ENCODE measurements at places on chromosomes 7 and 10.

DNA sequence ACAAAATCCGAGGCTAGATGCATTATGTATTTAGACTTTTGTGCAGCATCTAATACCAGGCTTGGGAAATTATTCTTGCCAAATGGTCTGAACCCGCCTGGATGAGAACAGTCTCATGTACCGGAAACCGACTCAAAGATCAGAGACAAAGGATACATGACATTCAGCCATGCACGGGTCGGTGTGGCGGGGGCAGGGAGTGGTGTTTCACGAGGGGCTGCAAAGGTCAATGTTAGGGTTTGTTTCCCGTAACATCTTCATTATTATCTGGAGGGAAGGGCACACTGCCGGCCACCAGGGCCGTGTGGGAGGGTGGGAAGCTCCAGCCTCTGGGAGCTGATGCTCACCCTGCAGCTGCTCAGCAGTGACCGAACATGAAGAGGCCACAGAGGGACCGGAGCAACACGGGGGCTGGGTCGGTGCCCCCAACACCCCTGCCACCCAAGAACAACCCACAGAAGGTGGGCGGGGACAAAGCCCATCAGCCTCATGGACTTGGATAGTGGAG is 23.1 kb downstream of the CNPY1 start:
- no peak for DNase-seq

- DNase-seq, result peak; percentile 85
Observed at GRCh38 chr10:69237528-69238159, 17.5 kb downstream of the HKDC1 start.

- DNase-seq, result no peak
Observed at GRCh38 chr7:23335621-23336020, 36.5 kb downstream of the MALSU1 start.

GRCh38 chr10:15542817-15543216 is 171.7 kb upstream of the FAM171A1 start:
- no peak for DNase-seq

GRCh38 chr10:130048081-130048480 is 62.5 kb downstream of the C10orf143 start:
- DNase-seq, result no peak

DNA sequence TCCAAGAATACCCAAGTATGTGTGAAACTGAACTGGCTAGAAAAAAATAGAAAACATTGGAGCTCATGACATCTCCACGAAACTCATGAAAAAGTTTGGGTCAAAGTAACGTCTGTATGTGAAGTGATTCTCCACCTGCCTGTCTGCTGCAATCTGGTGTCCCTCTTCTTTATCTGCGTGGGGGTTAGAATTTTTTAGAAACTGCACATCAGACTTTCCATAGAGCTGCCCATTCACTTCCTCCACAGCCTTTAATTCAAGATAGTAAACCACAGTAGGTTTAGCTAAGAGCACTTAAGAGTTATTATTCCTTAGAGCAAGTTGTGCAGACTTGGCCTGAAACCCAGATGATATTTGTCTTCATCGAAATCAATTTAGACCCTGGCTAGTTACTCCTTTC is 55.3 kb downstream of the SCIN start:
- DNase-seq, result no peak

DNA sequence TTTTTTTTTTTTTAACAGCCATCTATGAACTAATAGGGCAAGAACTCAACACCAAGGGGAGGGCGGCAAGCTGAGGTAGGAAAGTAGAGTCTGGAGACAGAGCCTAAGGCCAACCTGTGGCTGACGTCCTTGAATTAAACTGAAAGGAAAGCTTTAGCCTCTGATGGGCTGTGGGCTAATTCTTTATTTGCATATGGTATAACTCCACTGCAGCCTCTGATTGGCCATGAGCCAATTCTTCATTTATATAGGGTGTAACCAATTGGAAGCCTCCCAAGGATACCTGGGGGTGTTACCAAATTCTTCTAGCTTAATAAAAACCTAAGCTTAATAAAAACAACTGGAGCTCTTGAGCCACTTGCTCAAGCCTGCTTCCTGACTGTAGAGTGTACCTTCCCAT is 10.3 kb downstream of the TYW1 start:
- no peak for DNase-seq

GRCh38 chr10:75395932-75396630 is 5.5 kb downstream of the ZNF503 start:
- DNase-seq, result no peak

- DNase-seq, result no peak
Observed at GRCh38 chr10:63057509-63057908, 75.6 kb upstream of the NRBF2 start.

DNA sequence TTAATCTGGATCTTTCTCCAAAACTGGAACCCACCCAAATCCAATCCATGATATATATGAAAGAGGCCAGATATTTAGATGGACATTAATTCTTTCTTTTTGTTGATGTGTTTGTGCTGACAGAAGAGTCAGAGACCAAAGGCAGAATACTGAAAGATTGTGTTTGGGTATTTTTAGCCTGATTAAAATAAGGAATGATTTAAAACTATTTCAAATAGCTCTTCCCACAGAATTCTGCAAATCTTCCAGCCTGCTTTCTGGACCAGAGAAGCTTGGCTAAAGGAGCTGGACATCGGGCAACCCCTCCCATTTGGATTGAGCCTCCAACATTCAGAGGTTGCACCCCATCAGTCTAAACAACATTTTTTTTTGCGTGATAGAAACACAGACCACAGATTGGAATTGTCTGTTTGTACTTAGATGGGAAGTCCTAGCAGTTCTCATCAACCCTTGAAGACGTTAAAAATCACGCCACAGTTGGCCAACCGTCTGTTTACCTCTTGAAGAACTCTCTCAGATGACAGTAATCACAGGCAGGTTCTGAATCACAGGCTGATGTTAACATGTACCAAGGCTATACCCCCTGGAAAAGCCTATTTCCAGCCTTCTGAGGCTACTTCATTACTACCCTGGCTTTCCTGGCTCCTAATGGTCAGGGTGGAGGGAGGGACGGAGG is 155.2 kb upstream of the NRP1 start:
- DNase-seq, result no peak
